Effector CD4-positive, alpha-beta T cell (primary cell): ENCODE measurements at places on chromosomes 6 and 20.

DNA sequence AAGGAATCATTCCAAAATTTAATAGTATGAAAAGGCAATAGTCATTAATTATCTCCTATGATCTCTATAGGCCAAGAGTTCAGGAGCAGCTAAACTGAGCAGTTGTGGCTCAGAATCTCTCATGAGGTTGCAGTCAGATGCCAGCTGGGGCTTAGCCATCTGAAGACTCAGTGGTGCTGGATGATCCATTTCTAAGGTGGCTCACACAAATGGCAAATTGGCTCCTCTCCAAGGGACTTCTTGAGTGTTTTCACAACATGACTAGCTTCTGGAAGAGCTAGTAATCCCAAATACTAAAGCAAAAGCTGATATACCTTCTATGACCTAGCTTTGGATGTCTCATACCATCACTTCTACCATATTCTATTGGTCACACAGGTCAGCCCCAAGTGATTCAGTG is 104.2 kb downstream of the HAO1 start:
- no peak for DNase-seq

- DNase-seq: no peak
Measured at GRCh38 chr6:166467436-166468000, 84.8 kb upstream of the MPC1 start.

- no peak for DNase-seq
Measured at GRCh38 chr6:126880964-126881363, 237.5 kb upstream of the RSPO3 start.

GRCh38 chr6:124753001-124753400 is 209.2 kb upstream of the RNF217 start:
- DNase-seq: no peak

GRCh38 chr20:51195419-51195901 is 172.6 kb upstream of the KCNG1 start:
- no peak for DNase-seq

- no peak for DNase-seq
Measured at GRCh38 chr20:24149881-24150307, 161.3 kb upstream of the GGTLC1 start.

- no peak for DNase-seq
Measured at GRCh38 chr6:11307226-11307625, 74.8 kb upstream of the NEDD9 start.

DNA sequence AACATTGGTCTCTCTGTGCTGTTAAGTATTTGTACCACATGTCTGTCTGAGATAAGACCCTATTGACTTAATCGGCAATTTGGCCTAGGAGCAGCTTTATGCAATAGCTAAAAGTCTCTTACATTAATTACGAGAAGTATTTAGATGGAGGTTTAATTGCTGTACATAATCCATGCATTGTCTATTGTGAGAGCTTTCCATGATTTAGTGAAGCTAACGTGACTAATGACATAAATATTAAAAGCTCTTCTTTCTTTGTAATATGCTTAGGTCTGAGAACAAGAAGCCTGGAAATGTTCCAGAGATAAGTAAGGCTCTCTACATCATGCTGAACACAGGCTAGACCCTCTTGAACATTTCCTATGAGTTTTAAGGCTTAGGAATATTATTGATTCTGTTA is 32.7 kb upstream of the FAM83B start:
- DNase-seq: no peak

DNA sequence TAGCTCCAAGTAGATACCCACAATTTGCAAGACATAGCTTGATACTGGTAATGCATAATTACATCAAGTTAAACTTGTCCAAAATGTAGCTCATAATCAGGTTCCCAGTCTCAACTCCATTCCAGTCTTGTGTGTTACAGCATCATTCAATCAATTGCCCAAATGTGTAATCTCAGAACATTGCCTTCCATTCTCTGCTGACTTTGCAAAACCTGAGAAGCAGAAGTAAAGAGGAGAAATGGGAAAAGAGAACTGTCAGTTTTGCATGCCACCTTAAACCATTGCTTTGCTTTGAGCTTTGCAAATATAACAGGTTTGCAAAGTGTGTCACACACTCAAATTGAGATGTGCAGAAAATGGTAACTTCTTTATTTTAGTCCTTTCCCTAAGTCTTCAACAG is 40.3 kb upstream of the CNKSR3 start:
- no peak for DNase-seq
